ENCODE measurements at places on chromosomes 2 and 18.

GRCh38 chr2:141380008-141380979 is 750.5 kb downstream of the LRP1B start:
- no peaks in the 10 kb centered on the region for H3K36me3 ChIP-seq
- no peak for DNase-seq
- H3K27ac ChIP-seq: no peak overlapping the region

DNA sequence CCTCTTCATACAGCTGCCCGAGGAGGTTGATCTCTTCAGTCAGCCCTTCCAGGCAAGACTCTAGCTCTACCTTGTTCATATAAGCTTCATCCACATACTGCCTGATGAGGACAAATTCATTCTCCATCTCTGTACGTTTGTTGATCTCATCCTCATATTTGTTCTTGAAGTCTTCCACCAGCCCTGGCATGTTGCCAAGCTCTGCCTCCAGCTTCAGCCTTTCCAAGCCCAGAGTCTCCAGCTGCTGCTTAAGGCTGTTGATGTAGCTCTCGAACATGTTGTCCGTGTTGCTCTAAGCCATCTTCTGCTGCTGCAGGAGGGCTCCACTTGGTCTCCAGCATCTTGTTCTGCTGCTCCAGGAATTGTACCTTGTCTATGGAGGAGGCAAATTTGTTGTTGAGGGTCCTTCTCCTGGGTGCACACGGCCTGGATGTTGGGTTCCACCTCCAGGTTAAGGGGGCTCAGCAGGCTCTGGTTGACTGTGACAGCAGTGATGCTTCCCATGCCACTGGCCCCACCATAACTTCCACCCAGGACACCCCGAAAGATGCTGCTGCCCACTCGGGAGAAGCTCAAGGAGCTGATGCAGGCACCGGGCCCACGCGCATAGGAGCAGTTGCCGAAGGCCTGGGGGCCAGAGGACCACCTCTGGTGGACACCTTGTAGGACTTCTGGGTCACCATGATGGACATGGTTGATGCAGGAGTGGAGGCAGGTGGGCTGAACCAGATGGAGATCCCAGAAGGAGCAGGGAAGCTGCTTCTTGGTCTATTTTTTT is 30.3 kb downstream of the ICA1L start:
- H3K27me3 ChIP-seq: no peaks in the 10 kb centered on the region
- no peak for DNase-seq
- no peak overlapping the region for H3K4me3 ChIP-seq
- H3K36me3 ChIP-seq: peaks cover 6% of the 10 kb centered on the region
- no peak overlapping the region for H3K27ac ChIP-seq
- no peaks in the 10 kb centered on the region for H3K4me1 ChIP-seq

DNA sequence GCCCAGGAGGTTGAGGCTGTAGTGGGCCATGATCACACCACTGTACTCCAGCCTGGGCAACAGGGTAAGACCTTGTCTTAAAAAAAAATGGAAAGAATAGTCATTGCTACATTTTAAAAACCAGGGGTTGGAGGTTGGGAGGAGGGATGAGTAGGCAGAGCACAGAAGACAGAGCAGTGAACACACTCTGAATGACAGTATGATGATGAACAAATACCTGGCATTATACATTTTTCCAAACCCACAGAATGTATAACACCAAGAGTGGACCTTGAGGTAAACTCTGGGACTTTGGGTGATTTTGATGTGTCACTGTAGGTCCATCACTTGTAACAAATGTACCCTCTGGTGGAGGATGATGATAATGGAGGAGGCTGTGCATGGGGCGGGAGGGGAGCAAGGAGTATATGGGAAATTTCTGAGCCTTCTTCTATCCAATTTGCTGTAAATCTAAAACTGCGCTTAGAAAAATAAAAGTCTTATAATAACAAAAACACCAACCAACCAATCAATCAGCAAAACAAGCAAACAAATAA is 111.4 kb upstream of the PGAP1 start:
- H3K4me3 ChIP-seq: no peak overlapping the region
- H3K27me3 ChIP-seq: no peaks in the 10 kb centered on the region
- H3K27ac ChIP-seq: no peak overlapping the region
- peaks cover 14% of the 10 kb centered on the region for H3K4me1 ChIP-seq
- no peak for DNase-seq

DNA sequence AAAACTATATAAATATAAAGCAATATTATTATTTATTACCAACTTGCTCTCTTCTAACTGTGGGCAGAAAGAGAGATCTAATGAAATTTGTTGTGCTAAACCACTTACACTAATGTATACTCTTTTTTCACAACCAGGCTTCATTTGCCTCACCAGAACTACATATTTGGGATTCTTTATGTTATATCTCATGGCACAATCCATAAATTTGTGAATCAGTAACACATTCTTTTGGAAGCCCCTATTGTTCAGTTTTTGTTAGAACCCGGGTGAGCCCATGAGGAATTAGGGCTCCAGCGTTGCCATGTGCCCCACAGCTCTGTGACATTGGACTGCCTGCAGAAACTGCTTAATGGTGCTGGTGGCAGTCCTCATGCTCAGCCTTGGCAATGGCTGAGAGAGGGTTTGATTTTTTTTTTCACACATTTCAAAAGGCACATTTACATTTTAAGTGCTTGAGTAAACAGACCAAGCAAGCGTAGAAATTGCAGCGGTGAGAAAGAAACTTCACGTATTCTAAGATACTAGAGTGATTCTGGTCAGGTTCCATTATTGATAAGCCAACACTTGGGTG is 15.3 kb downstream of the VIT start:
- H3K4me3 ChIP-seq: no peak overlapping the region
- H3K4me1 ChIP-seq: no peaks in the 10 kb centered on the region
- H3K27me3 ChIP-seq: peaks cover 9% of the 10 kb centered on the region
- no peak for DNase-seq

DNA sequence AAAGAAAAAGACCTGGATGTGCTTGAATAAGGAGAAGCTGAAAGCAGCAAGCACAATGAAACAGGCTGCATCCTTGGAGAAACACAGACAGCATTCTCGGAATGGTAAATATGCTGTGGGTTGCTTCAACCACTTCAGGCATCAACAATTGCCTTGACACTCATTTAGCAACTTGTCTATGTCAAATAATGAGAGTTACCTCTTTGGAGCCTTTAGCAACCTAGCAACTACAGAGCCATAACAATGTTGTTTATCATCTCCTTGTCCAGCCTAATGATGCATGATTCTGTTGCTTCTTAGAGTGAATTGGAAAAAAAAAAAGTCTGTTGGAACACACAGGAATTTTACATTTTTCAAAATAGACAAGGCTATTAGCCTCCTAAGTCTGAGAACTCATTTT is 410.6 kb downstream of the PIK3C3 start:
- no peaks in the 10 kb centered on the region for H3K4me1 ChIP-seq
- H3K27ac ChIP-seq: no peak overlapping the region
- no peaks in the 10 kb centered on the region for H3K27me3 ChIP-seq
- no peak overlapping the region for H3K4me3 ChIP-seq
- H3K36me3 ChIP-seq: no peaks in the 10 kb centered on the region

DNA sequence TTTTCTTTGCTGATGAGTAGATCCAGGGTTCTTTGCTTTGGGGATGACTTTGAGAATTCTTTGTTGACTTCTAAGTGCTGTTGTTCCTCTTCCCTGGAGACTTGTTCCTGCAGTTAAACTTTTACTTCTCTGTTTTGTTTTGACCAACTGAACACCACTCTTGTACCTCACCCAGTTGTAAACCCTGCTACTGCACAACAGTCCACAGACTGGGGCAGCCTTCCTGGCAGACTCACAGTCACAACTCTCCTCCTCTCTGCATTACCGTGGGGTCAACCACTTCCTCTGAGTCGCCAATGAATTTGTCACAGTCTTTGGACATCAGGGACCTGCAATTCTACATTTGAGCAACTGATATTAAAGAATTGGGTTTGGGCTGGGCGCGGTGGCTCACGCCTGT is 3.8 kb upstream of the SLC8A1 start:
- peaks cover 21% of the 10 kb centered on the region for H3K27me3 ChIP-seq
- no peak overlapping the region for H3K4me3 ChIP-seq
- peaks cover 8% of the 10 kb centered on the region for H3K4me1 ChIP-seq
- no peak for DNase-seq

- H3K4me3 ChIP-seq: no peak overlapping the region
- H3K27me3 ChIP-seq: no peaks in the 10 kb centered on the region
- no peaks in the 10 kb centered on the region for H3K4me1 ChIP-seq
- H3K27ac ChIP-seq: no peak overlapping the region
Measured at GRCh38 chr2:238102865-238103264, 2.7 kb downstream of the ESPNL start.

GRCh38 chr18:48167897-48168253 is 237.4 kb upstream of the SMAD2 start:
- H3K4me3 ChIP-seq: no peak overlapping the region
- no peak for DNase-seq
- H3K27ac ChIP-seq: no peak overlapping the region
- H3K4me1 ChIP-seq: peaks cover 22% of the 10 kb centered on the region

- no peaks in the 10 kb centered on the region for H3K36me3 ChIP-seq
- peaks cover 19% of the 10 kb centered on the region for H3K27me3 ChIP-seq
- no peak overlapping the region for H3K27ac ChIP-seq
- H3K4me1 ChIP-seq: no peaks in the 10 kb centered on the region
Measured at GRCh38 chr2:236785611-236786057, 216.0 kb downstream of the ACKR3 start.

DNA sequence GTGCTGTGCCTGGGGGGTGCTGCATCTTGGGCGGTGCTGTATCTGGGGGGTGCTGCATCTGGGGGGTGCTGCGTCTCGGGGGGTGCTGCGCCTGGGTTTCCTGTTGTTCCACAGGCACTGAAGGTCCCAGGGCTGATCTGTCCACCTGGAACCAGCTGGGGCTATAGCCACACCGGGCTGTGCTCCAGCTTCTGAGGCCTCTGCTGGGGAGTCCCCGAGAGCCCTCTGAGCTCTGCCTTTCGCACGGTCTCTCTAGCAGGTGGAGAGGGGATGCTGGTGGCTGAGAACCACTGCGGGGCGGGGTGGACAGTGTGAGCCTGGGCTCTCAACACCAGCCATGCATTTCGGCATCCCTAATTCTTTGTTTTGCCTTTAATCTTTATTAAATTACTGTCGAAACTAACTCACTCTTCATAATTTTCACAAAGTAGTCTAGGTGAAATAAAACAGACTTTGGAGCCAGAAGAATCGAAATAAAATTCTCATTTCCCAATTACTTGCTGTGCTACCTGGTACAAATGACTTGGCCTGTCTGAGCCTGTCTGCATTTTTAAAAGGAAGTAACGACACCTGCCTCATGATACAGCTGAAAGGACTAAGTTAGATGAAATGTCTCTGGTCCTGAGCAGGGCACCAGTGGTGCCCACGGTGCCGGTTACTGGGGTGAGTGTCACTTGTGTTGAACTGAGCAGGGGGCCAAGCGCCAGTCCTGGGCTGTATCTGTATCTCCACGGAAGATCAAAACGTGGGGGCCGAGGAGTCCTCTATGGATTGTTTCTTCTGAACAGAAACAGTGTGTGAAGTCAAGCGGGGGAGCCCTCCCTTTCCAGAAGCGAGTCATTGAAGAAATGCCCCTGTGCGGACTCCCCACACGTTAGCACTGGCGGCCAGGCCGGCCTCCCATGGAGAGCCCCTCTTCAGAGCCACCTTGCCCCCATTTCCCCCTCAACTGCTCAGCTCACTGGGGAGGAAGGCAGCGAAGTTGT is 142.0 kb downstream of the ASB1 start:
- H3K27me3 ChIP-seq: no peaks in the 10 kb centered on the region
- DNase-seq: no peak
- no peaks in the 10 kb centered on the region for H3K36me3 ChIP-seq

DNA sequence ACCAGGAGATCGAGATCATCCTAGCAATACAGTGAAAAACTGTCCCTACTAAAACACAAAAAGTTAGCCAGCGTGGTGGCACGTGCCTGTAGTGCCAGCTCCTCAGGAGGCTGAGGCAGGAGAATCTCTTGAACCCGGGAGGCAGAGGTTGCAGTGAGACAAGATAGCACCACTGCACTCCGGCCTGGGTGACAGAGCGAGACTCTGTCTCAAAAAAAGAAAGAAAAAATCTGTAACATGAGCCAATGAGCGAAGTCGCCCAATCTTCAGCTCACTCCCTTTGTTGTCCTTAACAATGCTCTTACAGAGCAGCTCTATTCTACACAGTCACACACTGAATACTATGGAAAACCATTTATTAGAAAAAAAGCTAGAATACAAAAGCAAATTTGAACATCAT is 22.0 kb downstream of the FAM98A start:
- peaks cover under 1% of the 10 kb centered on the region for H3K36me3 ChIP-seq
- DNase-seq: no peak
- H3K4me1 ChIP-seq: peaks cover 9% of the 10 kb centered on the region
- no peaks in the 10 kb centered on the region for H3K27me3 ChIP-seq
- no peak overlapping the region for H3K4me3 ChIP-seq

- DNase-seq: no peak
- H3K36me3 ChIP-seq: no peaks in the 10 kb centered on the region
- no peak overlapping the region for H3K4me3 ChIP-seq
- no peak overlapping the region for H3K27ac ChIP-seq
- no peaks in the 10 kb centered on the region for H3K4me1 ChIP-seq
- no peaks in the 10 kb centered on the region for H3K27me3 ChIP-seq
Measured at GRCh38 chr2:157946919-157947557, 70.9 kb upstream of the ACVR1 start.

DNA sequence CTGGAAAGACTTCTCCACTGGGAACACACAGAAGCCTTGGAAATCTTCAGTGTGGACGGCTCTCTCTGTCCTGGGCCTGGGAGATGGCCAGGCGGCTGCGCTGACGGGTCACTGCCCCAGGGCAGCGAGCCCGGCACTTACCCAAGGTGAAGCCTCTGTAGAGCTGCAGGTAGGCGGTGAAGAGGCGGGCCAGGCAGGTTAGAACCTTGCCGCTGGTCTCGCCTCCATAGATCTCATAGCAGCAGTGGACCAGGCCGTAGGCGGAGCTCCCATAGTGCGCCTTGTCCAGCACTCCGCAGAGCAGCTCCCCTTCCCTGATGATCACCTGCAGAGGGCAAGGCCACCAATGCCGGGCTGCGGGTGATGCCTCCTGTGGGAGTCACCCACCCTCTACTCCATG is 53.0 kb downstream of the POLR1A start:
- peak; percentile 11 for DNase-seq
- H3K4me3 ChIP-seq: no peak overlapping the region
- no peaks in the 10 kb centered on the region for H3K27me3 ChIP-seq

GRCh38 chr2:127707890-127708648 is 6.8 kb downstream of the SFT2D3 start:
- no peak overlapping the region for H3K27ac ChIP-seq
- H3K36me3 ChIP-seq: peaks cover 49% of the 10 kb centered on the region
- no peak for DNase-seq
- H3K27me3 ChIP-seq: no peaks in the 10 kb centered on the region
- peaks cover 17% of the 10 kb centered on the region for H3K4me1 ChIP-seq
- H3K4me3 ChIP-seq: no peak overlapping the region

DNA sequence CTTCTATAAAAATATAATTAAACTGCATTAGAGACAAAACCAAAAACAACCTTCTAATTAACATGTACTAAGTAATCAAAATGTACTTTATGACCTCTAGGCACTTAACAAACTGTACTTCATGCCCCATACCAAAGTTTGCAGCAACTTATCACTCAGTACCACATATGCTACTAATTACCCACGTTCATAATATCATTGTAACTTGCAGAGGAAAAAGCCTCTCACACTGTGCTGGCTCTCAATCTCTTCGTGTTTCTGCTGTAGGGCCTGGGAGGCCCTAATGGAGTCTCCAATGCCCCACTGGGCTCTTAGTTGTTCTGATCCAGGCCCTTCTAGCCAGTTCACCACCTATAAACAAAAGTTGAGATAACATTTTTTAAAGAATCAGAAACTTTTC is 82.1 kb upstream of the CCDC141 start:
- DNase-seq: no peak
- no peaks in the 10 kb centered on the region for H3K36me3 ChIP-seq
- H3K27me3 ChIP-seq: no peaks in the 10 kb centered on the region
- no peak overlapping the region for H3K27ac ChIP-seq
- no peak overlapping the region for H3K4me3 ChIP-seq

- DNase-seq: no peak
- no peak within 1 kb of the TSS for H3K4me3 ChIP-seq
- H3K4me1 ChIP-seq: peaks cover 2% of the 10 kb centered on the region
- no peaks in the 10 kb centered on the region for H3K36me3 ChIP-seq
- no peak within 1 kb of the TSS for H3K27ac ChIP-seq
- H3K27me3 ChIP-seq: peaks cover 34% of the 10 kb centered on the region
Measured at GRCh38 chr2:1744446-1745170, at the start of gene PXDN. Gene PXDN, minus strand, starts transcription at chr2:1744515. Its CDS starts 60 bp downstream, at chr2:1744455.

All from activated CD4-positive, alpha-beta memory T cell treated with anti-CD3 and anti-CD28 coated beads, Interleukin-2, amount 10 ng/mL, durations not matched to agents 7 days and 5 days (primary cell).